ENCODE measurements at places on chromosomes 11 and 22.

GRCh38 chr11:79940974-79941735 is 500.3 kb upstream of the TENM4 start:
- no peak for DNase-seq

- DNase-seq = peak; percentile 50
These were observed 59.9 kb downstream of the FBXO7 start for GRCh38 chr22:32534252-32535235.

DNA sequence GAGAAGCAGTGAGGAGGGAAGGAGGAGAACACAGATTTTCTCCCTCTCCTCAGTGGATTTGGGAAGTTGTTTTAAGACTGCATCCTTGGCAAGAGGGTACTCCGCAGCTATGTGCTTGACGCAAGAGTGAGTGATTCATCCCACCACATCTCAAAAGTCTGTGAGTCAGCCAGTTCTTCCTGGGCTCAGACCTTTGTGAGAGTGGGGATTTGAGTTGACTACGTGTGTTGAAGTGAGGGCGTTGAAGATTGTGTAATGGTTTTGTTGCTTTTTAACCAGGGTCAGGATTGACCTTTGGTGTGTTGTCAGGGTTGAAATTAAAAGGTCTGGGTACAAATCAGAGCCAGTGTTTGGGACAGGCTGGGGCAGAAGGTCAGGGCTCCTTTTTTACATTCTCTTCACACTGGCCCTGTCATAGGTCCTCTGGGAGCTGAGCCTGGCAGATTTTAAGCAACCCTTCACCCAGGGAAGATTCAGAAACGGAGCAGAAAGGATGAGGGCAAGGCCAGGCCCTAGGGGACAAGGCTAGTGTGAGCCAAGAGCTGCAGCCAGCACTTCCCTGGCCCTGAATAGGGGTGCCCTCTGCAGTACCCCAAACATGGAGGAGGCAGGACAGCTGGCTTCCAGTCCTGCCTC is 4.2 kb upstream of the C11orf86 start:
- DNase-seq = peak; percentile 99

DNA sequence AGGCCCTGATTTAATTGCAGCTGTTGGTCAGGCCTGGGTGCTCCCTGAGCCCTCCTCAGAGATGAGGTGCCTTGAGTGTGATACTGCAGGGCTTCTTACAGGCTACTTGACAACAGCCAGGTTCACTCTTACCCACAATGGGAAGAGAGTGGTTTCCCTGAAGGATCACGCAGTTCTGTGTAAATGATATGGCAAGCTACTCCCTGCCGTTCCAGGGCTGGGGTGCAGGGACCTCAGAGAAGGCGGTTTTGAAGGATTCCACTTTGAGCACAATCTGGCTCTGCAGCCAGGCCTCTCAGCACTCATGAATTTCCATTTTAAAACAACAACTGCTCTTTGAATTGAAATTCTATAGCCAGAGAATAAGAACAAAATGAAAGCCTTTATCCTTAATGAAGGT is 92.9 kb downstream of the SLC17A6 start:
- DNase-seq = no peak

DNA sequence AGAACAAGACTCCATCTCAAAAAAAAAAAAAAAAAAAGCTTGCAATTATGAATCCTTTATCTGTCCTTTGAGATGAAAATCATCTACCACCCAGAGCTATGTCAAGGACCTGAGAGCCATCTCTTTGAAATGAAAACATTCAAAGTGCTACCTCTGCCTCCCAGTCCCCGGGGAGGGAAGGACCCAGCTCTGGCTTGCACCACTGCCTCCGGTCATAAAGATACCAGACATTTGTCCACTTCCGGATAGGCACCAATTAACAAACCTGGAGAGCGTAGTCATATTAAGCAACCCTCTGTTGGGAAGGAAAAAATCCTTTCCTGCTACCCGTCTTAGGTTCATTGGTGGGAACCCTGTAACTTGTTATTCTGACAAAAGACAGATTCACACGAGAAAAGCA is 98.6 kb downstream of the ARHGAP8 start:
- no peak for DNase-seq

- DNase-seq = no peak
These were observed 23.6 kb downstream of the MTNR1B start for GRCh38 chr11:92993004-92993403.

DNA sequence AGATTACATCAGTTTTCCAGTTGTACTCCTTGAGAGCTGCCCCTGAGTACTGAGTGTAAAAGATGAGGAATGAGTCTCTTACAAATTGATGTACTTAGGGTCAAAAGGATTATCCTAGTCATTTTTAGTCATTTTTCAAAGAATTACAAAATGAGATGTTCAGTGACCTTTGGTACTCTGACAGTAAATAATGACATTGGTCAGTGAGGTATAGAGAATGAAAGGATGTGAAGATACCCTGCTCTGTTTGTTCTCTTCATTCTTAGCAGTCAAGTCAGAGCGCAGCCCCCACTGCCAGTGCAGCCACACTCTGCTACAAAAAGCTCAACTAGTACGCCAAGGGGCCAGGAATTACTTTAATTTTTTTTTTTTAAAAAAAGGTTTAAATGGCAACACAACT is 4.1 kb upstream of the ESAM start:
- no peak for DNase-seq

GRCh38 chr22:36435516-36436415 is 45.7 kb downstream of the TXN2 start:
- no peak for DNase-seq

GRCh38 chr11:61186504-61186903 is 16.8 kb upstream of the PGA3 start:
- DNase-seq = no peak

DNA sequence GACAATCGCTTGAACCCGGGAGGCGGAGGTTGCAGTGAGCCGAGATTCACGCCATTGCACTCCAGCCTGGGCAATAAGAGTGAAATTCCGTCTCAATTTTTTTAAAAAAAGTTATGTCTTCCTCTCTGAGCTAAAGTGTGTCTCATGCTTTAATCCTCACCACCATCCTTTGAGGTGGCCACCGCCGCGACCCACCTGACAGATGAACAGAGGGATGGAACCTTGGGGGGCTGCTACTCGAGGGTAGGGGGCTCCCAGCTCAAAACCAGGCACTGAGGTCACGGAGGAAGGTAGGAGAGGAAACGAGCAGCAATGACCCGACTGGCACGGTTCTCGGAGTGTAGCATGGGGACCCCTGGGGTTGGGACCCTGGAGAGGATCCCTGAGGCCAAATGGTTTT is 10.7 kb upstream of the POLDIP3 start:
- DNase-seq = no peak

GRCh38 chr11:64803158-64803845 is at the start of gene MAP4K2:
TSS of gene MAP4K2 (minus strand) at chr11:64803214. CDS start at chr11:64803149, 65 bp downstream.
- DNase-seq = no peak

- no peak for DNase-seq
These were observed 55.3 kb upstream of the CLTCL1 start for GRCh38 chr22:19346677-19347265.

GRCh38 chr11:132858223-132858622 is 674.1 kb downstream of the OPCML start:
- no peak for DNase-seq

- peak; percentile 74 for DNase-seq
These were observed 28.8 kb downstream of the YAP1 start for GRCh38 chr11:102139081-102139498.

DNA sequence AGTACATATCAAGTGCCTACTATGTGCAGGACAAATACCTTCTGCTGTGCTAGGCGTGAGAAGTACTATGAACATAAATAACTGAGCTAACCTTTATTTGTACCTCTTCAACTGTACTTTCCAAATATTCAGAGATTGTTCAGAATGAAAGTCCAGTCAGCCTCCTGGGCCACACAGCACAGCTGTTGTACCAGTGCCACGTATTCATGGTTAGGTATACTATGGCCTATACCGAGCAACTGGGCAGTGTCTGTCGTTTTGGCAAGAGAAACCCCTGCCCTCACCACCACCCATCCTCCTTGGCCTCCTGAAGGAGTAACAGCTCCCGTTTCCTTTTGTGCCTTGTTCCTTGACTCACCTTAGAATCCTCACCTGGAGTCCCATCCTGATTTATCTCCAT is 53.0 kb downstream of the RASSF10 start:
- DNase-seq = no peak

- DNase-seq = peak; percentile 94
These were observed 70.6 kb downstream of the ADM start for GRCh38 chr11:10375280-10375971.

DNA sequence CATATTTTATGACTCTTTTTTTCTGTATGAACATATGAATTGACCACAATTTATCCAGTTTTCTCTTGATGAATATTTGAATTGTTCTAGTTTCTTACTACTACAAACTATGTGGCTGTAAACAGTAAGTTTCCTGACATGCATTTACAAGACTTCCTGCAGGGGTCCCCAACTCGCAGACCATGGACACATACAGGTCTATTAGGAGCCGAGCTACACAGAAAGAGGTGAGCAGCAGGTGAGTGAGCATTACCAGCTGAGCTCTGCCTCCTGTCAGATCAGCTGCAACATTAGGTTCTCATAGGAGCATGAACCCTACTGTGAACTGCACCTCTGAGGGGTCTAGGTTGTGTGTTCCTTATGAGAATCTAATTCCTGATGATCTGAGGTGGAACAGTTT is 379.4 kb downstream of the DYNC2H1 start:
- DNase-seq = no peak

DNA sequence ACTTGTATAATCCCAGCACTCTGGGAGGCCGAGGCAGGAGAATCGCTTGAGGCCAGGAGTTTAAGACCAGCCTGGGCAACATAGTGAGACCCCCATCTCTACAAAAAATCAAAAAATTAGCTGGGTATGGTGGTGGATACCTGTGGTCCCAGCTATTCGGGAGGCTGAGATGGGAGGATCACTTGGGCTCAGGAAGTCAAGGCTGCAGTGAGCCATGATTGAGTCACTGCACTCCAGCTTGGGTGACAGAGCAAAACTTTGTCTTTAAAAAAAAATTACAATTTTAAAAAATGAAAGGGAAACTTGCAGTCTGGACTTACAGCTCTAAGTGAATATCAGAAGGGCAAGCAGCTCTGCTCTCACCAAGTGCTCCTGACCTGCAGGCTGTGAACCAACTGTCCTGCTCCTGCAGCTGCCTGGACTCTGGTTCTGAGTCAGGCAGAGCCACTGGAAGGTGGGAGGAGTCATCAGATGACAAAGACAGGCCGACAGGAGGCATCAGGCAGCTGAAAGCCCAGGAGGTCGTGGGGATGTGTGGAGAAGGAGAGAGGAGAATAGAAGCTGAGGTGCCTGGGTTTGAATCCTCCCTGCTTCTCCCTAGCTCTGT is 9.6 kb downstream of the SMTNL1 start:
- DNase-seq = no peak

GRCh38 chr11:44985721-44986120 is 35.0 kb upstream of the TP53I11 start:
- no peak for DNase-seq

DNA sequence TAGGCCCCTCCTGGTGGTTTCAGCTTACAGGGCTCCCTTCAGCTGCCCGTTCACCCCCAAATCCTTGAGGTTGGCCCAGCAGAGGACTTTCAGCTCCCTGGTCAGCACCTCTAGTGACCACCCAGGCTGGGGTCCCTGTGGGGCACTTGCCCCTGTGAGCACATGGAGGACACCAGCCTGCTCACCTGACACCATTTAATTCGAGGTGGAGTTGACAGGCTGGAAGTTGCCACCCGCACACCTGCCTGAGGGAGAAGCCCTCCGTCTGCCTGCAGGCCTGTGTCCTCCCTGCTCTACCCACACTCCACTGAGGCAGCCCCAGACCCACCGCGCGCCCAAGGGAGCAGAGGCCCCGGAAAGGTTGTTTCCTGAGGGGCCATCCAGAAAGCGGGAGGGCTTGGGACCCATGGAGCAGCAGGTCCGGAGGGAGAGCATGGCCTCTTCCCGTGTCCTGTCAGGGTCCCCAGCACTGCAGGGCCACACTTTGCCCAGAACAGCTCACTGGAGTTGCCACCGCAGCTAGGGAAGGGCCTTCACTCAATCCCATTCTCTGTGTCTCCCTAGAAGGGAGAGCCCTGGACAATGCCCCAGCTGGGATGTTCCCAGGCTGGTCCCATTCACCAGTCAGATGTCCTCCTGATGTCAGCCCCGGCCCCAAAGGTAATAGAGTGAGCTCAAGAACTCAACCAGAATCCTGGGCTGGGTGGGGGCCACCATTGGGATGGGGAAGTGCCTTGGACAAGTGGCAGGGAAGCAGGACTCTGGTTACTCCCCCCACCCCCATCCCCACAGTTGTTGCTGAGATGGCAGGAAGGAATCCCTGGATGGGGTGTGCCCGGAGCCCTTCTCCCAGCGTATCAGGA is 82.4 kb downstream of the MED15 start:
- DNase-seq = no peak

DNA sequence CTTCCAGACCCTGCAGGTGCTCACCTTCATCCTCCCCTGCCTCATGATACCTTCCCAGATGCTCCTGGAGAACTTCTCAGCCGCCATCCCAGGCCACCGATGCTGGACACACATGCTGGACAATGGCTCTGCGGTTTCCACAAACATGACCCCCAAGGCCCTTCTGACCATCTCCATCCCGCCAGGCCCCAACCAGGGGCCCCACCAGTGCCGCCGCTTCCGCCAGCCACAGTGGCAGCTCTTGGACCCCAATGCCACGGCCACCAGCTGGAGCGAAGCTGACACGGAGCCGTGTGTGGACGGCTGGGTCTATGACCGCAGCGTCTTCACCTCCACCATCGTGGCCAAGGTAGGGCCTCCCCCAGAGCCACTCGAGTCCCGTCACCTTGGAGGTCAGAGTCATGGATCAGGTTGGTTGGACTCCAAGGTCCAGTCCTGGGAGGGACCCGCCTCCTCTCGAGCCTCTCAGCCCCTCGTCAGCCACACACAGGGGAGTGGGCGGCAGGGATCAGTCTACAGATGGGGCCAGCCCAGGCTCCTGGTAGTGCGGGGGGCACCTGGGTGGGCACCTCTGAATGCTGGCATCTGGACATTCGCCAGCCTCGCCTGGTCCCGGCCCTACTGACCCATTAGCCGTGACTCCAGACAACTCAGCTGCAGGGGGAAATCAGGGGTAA is 34.8 kb upstream of the SLC22A12 start:
- no peak for DNase-seq

GRCh38 chr11:12118949-12119348 is 8.6 kb downstream of the MICAL2 start:
- DNase-seq = no peak

DNA sequence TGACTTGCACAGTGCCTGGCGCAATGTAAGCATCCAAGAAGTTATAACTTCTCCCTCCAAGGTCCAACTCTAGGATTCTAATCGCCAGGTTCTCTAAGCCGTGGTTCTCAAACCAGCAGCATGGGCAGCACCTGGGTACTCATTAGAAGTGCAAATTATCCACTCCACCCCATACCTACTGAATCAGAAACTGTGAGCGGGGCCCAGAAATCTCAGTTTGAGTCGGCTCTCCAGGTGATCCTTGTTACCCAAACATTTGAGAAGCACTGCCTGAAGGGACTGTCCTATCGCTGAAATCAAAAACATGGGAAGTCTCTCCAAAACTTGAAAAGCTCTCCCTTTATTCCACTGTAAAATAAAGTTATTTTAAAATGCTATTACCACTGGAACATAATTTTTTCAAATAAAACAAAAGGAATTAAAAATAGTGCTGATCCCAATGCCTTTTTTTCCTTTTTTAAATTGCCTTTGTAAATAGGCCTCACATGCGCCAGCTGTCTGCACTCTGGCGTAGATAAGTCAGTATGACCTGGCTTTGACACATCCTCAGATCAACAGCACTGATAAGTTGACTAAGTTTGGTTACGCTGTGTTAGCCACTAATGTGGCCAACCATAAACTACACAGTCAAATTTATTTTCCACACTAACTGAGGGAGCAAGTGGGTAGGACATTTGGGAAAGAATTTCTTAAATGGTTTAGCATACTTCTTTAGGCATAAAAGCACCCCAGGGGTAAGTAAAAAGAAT is 8.4 kb upstream of the CTR9 start:
- DNase-seq = peak; percentile 74

- DNase-seq = no peak
These were observed 106.6 kb upstream of the SLC22A12 start for GRCh38 chr11:64484191-64485022.
